ENCODE measurements at places on chromosomes 11 and 22.

GRCh38 chr11:116457336-116458007 lies 315.3 kb downstream of the BUD13 start:
- no peak for DNase-seq

DNA sequence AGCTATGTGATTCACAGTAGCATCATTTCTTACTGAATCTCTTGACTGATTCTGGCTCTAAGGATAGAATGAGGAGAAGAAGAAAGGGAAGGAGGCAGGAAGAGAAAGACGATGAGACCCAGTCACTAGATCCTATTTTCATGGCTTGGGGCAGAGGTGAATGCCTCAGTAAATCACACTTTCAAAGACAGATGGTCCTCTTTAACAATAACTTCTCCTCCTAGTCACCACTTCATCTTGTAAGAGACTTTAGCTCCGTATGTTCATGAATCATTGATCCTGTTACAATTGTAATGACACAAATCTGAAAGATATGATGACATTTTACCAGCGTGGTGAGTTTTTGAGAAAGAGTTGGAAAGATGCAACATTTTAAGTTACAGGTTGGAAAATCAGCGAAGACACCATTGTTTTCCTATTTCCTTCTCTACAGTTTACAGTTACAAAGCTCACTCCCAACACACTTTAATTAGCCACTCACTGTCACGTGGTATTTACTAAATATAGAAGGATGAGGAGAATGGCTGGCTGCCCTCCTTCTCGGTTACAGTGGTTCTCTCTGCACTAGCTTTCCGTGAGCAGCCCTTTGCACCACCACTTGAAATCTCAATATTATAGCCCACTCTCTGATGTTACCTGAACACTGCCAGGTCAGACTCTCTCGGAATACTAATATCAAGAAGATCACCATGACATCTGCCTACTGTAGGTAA lies 205.8 kb downstream of the CADM1 start:
- DNase-seq = no peak

DNA sequence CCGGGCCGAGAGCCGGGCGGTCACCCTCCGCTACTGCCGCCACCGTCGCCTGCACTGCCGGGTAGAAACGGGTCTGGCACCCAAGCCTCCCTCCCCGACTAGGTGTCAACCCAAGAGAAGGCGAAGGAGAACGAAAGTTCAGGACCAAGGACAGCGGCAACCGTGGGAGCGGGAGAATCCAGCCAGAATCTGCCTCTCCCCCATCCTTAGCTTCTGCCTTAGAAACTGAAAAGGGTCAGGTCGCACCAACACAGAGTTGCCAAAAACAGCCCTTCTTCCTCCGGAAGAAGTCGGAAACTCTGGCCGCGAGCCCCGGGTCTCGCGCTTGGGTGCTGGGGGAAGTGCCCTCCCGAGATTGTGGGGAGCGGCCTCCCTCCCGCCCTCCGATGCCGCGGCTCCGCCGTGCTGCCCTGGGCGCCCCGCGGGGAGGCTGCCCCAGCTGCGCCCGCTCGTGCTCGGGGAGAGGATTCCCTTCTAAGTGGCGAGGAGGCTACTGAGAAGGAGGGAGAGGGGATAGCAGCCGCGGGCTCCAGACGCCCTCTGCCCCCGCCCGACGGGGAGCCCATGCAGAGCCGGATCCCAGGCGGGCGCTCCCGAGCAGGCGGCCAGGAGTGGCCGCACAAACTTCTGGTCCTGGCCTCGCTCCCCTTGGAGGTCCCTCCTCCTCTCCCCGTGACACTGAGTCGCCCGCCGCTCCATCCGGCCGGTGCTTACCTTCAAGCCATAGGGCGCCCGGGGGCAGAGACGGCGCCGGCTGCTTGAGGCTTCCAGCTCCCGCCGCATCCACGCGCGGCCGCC lies 637 bp downstream of the DRD2 start:
- peak; percentile 85 for DNase-seq

- peak; percentile 80 for DNase-seq
Measured at GRCh38 chr11:72771507-72771906, 19.3 kb upstream of the ARAP1 start.

GRCh38 chr22:19622061-19622441 lies 92.3 kb upstream of the SEPTIN5 start:
- DNase-seq = no peak

- no peak for DNase-seq
Measured at GRCh38 chr11:130133716-130134115, 25.9 kb upstream of the ST14 start.

- DNase-seq = no peak
Measured at GRCh38 chr11:119964136-119965025, 173.5 kb downstream of the TRIM29 start.

DNA sequence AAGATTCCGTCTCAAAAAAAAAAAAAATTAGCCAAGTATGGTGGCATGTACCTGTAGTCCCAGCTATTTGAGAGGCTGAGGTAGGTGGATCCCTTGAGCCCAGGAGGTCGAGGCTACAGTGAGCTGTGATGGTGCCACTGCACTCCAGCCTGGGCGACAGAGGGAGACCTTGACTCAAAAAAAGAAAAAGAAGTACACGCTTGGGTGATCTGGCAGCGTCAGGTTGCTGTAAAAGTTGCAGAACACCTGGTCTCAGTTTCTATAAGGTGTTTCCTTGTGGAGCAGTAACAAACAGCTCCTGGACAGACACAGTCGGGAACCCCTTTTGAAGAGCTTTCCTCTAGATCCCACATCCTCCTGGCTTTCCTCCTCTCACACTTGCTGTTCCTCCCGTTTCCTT lies 45.8 kb downstream of the SCGB1A1 start:
- no peak for DNase-seq

DNA sequence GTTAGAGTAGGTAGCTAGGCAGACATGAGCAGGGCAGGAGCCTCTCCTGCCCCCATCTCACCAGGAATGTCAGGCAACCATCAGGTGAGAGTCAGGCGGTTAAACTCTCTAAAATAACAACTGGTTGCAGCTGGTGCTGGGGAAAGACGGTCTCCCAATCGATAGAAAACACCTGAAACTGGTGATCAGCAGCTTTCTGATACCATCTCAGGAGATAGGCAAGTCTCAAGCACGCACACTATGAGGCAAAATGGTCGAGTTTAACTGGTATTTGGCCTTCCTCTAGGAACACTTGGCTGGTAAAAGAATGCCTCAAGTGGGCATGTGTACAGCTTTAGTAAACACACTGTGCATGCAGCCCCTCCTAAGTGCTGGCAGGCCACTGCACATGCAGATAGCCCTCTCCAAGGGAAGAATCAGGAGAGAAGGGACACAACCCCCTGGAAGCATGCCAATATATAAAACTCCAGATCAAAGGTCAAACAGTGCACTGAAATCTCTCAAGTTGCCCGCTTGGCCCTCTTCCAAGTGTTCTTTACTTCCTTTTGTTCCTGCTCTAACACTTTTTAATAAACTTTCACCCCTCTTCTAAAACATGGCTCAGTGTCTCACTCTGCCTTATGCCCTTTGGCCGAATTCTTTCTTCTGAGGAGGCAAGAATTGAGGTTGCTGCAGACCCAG lies 88.7 kb downstream of the USP35 start:
- DNase-seq = no peak

GRCh38 chr11:72954860-72955259 lies 140.6 kb downstream of the ATG16L2 start:
- DNase-seq = no peak

GRCh38 chr11:24598641-24599040 lies 101.8 kb downstream of the LUZP2 start:
- no peak for DNase-seq

GRCh38 chr11:11280826-11281225 lies 72.2 kb downstream of the CSNK2A3 start:
- no peak for DNase-seq

DNA sequence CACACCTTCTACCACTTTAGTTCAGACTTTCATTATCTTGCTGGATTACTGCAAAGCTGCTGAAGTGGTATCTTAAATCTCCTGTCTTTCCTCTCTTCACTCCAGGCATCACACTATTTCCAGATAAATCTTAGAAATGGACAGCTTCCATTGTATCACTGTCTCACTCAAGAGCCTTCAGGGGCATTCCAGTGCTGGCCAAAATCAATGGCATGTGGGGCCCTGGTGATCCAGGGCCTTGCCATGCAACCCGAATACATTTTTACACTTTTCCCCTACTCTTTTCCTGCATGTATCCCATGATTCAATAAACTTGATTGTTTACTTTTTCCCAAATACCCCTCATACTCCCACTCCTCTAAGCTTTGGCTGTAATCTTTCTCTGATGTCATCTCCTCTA lies 39.4 kb upstream of the DEUP1 start:
- DNase-seq = no peak

DNA sequence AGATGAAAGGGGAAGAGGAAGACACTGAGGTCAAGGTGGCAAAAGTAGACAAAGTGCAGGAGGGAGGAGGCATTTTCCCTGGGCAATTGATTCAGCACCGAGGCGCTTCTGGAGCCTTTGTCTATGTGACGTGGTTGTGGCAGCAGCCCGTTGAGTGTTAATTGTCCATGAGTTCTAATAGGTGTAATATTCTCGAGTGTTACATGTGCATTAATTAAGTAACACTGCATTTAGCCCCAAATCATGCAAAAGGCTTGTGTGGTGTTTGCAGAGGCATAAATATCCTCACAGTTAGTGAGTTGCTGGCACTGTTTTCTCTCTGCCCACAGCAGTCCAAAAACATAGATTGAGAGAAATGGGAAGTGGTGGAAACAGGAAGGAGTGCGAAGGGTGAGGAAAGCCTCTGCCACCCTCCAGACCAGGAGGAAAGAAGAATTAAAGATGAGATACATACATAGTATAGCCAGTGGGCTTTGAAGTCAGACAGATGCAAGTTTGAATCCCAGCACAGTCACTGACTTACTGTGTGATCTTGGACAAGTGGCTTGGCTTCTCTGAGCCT lies 361.2 kb downstream of the MN1 start:
- DNase-seq = no peak

GRCh38 chr11:103671143-103671651 lies 365.2 kb upstream of the DDI1 start:
- DNase-seq = no peak

DNA sequence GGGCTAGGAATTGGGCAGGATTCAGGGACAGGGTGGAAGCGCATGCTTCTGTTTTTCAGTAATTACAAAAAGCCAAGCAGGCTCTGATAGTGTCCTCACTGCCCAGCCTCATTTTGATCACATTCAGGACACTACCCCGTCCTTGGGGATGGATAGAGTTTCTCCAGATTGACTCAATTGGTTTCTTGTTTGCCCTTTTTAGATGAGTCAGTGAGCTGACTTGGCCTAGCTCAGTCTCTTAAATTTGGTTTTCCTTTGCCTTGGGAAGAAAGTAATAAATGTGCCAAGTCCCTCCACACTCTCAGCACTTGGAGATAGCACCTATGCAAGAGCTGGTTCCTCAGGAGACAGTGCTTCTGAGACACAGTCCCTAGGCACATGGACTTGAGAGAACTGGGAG lies 25.5 kb downstream of the DKK3 start:
- no peak for DNase-seq

DNA sequence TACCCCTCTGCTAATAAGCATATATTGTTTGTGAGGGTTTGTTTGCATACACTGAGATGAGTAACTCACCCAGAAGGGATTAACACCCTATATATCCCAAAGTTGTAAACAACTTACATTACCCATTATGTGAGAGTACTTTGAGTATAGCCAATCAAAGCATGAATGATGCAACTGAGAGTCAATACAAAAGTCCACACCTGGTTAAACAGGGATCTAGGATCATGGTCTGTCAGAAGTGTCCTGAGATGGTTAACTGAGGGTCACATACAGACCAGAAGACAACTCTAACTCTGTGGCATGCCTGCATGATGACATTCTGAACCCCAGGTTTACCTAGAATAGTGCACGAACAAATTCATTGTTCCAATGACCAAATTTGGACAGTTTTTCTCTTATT lies 17.4 kb upstream of the OR10A5 start:
- DNase-seq = no peak

DNA sequence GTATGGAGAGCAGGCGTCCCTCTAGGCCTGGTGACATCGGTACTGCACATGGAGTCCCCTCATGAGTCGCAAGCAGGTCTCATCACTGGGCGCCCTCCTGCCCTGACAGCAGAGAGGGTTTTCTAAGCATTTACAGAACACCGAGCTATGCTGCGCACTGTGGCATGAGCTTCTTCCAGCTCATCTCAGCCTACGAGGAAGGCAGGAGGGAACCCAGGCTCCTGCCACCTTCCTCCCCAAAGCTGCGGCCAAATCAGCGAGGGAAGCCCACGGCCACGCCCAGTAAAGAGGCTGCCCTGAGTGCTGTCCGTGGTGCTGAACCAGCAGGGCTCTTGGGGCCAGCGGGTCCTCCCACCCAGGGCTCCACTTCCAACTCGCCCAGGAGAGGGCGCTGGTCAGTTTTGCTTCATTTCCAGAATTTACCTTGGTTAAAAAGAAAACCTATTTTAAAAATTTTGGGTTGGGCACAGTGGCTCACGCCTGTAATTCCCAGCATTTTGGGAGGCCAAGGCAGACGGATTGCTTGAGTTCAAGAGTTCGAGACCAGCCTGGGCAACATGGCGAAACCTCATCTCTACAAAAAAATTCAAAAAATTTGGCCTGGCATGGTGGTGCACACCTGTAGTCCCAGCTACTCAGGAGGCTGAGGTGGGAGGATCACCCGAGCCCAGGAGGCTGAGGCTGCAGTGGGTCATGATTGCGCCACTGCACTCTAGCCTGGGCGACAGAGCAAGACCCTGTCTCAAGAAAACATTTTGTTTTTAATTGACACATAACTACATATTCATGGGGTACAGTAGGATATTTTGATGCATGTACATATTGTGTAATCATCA lies 34.2 kb downstream of the PHF21B start:
- DNase-seq = peak; percentile 95

GRCh38 chr22:34390400-34390799 lies 470.1 kb upstream of the LARGE1 start:
- no peak for DNase-seq

GRCh38 chr22:33796494-33796893 lies 123.8 kb downstream of the LARGE1 start:
- DNase-seq = no peak

DNA sequence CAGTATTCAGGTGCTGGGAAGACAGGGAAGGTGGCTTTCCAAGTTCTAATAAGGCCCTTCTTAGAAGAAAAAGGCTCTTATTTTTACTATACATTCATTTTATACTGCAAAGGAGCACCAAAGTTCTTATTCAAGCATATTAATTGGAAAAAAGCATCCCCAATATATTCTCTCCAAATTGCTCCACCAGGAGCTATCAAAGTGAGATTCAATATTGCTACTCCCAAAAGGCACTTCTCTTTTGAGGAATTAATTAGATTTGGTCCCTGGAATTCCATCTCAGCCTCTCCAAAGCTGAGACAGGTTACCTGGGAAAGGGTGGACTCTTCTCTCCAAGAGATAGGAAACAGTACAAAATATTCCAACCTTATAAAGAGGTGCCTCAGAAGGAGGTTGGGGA lies 134.1 kb downstream of the LARGE1 start:
- no peak for DNase-seq

GRCh38 chr22:49240472-49240871 lies 587.2 kb downstream of the BRD1 start:
- no peak for DNase-seq
